ENCODE measurements at places on chromosomes 5 and 9.

DNA sequence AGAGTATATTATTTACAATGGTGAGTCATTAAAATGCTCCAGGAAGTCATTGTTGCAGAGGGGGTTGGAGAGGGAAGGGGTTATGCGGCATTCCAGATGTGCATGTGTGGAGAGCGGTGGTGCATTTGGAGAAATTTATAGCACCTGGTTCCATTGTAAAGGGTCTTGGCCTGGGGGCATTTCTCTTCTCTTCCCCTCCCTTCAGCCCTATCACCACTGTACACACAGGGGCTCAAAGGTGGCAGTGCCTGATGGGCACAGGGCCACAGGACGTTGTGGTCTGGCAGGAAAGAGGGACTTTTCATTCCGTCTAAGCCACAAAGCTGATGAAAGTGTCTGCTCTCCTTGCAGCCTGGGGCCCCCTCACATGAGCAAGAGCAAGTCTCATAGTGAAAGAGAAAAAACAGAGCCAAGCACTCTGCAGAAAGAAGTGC, 442.4 kb upstream of the ZNF462 start:
- DNase-seq = peak; percentile 68

DNA sequence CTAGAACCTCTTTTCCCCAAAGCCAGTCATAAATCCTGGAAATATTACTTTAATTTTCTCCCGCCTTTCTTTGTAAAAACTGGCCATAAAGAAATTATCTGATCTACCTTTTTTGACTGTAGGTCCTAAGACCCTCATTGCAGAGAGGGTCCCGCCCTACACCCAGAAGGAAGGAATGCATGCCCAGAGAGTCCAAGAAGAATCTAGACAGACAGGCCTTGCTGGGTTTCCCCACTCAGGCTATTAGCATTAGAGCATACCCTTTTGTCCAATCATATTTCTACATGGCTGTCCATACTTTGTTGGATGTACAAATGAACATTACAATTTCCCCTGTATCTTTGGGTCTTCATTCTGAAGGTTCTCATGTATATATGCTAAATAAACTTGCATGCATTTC, 1.9 kb upstream of the ATG10 start:
- DNase-seq = no peak

DNA sequence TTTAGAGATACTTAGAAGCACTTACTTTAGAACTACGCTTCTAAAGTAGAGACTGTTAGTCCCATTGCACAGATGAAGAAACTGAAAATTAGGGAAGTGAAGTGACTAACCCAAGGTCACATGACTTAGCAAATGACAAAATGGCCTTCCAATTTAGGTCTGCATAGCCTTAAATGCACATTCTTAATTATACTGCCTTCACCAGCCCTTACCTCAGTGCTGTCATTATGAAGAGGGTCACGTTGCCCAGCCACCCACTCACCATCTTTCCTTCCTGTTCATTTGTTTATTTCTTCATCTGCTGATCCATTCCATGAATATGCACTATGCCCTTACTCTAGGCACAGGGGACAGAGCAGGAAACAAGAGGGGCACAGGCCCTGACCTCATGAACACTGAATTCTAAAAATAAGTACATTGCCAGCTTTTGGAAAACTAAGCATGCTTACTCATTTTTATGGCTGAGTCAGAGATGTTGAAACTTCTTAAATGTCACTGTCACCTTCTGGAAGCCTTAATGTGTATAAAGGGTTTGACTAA, 8.6 kb downstream of the HAVCR2 start:
- DNase-seq = no peak

- peak; percentile 45 for DNase-seq
These were observed 7.5 kb downstream of the ADAMTS13 start for GRCh38 chr9:133429641-133430161.

All from NCI-H69 (cell line).